ENCODE measurements at places on chromosomes 3 and 15. TPM values are rescaled to one million over a fixed set of nuclear protein-coding genes. Genes with fewer than 3 reads are reported as not detected.
A peak's percentile ranks its signal among the peaks of the same experiment; 100 is the strongest.

The GXYLT2 gene
- total RNA-seq: 39.3 TPM

The FAM81A gene
- 3.3 TPM for total RNA-seq

- DNase-seq: no peak
These were observed 1455.9 kb downstream of the SI start for GRCh38 chr3:163622384-163622783.

DNA sequence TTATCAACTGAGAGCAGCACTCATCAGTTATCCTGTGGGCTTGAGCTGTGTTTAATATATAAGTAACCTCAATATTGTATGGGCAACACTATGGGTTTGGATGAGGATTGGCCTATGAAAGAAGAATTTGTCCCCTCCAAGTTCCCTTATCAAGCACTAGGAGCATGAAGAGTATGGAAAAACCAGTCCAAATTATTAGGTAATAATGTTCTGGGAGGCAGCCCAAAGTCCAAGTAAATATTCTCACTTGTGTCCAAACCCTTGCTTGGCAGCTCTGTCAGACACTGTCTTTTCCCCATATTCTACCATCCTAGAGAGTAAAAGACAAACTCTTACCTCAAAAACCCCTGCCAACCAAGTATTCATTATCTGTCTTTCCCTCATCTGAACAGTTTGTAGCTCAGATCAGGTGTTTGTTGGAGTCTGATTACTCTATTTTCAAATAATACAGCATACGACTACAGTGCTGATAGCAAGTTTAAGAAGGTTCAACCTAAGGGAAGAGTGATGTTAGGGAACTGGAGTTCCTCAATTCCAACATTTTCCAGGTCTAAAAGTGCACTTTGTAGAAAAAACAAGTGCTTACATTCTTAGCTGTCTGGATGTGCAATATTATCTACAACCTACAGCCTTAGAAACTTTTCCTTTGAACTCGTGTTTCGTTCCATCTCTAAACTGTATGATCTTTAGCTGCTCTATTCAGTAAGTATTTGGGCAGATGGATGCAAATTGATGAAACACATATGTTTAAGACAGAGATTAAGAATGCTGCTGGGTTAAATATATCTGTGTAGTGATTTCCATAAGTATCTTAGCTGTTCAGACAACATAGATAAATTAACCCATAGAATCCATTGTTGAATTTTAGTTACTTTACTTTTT is 89.7 kb upstream of the PHLDB2 start:
- DNase-seq: no peak

DNA sequence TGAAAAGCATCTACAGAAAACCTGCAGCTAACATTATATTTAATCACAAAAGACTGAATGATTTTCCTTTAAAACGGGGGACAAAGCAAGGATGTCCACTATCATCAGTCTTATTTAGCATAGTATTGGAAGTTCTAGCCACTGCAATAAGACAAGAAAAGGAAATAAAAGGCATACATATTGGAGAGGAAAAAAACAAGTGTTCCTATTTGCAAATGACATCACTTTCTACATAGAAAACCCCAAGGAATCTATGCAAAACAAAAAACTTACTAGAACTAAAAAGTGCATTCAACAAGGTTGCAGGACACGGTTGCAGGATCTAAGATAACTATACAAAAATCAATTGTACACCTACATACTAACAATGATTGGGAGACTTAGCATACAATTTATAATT is 101.6 kb upstream of the MEF2A start:
- DNase-seq: no peak

- DNase-seq: no peak
These were observed 28.1 kb downstream of the NKIRAS1 start for GRCh38 chr3:23888617-23889228.

- peak; percentile 83 for DNase-seq
These were observed 35.2 kb downstream of the PYGO1 start for GRCh38 chr15:55552926-55553325.
